Left hindlimb (tissue), 1 donor: ENCODE measurements at places on chromosomes 4 and X.

DNA sequence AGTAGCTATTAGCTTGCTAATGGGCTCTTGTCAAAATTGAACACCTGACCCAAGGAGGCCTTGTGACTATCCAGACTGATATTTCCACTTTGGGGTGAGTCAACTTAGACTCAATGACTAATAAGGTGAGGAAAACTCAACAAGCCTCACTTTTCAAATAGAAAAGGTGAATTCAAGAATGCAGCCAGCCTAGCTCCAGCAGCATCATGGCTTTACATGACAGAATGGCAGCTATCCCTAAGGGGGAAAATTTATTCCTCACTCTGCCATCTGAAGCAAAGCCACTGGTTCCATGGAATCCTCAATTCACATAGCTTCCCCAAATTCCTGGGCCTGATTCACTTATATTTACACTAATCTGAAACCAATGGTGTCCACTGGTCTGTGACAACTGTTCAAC lies 29.1 kb upstream of the RAB9B start:
- no peak for DNase-seq

DNA sequence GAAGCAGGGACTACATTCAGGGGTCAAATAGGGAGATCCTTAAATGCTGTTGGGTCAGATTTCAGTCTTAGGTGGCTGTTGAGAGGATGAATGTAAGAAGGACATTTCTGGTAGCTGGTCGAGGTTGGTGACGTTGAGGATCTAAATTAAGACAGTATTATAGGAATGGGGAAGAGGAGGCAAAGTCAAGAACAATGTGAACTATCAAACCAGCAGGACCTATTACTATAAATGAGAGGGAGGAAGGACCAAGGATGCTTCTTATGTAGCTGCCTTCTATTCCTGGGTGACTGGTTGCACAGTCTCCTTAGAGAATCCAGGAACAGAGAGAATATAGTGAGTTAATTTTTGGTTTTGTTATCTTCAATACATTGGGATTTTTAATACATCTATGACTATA lies 118.5 kb upstream of the BMPR1B start:
- no peak for DNase-seq

DNA sequence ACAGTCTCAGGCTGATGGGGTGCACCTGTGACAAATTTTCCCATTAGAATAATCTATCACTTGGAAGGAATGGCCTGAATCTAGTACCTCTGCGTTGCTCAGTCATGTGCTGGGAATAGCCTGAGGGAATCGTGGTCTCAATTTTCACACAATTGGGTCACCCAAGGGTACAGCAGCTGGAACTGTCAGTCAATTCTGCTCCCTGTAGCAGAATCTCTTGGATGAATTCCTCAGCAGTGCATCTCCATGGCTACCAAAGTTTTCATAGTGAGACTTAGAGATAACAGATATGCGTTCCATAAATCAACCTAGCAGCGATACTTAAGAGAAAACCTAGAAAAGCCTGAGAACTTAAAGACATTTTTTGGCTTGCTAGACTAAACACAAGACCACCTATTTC lies 288.7 kb upstream of the CTSO start:
- no peak for DNase-seq

- no peak for DNase-seq
Measured at GRCh38 chr4:110989125-110989524, 366.2 kb upstream of the PITX2 start.

DNA sequence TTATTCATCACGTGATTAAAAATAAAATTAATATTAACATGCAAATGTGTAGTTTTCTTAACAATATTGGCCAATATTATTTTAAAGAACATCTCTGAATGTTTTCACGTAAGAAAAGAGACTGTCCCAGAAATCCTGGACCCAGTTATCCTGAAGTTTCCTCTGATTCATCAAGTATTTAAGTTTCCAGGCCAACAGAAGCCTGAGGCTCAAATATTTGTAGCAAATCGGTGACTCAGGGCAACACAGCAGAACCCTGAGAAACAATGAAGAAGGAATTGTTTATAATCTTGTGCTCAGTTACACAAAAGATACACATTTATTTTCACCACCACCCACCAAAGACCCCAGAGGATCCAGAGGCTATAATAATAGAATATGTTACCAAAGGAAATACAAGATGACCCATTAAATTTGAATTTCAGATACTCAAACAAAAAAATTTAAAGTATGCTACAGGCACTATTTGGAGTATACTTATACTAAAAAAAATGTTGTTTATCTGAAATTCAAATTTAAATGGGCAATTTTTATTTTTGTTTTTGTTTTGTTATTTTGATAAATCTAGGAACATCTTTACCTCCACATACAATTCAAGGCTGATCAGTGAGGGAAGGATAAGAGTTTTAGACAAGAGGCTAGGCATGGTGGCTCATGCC lies 33.9 kb upstream of the SLC7A11 start:
- no peak for DNase-seq
